Stimulated activated CD4-positive, alpha-beta T cell treated with anti-CD3 and anti-CD28 coated beads, TNF-alpha, amount 100 ng/mL, for 4 hours (primary cell): ENCODE measurements at places on chromosomes 12 and 14.
A peak's percentile ranks its signal among the peaks of the same experiment; 100 is the strongest.

GRCh38 chr12:107635139-107635538 is 50.5 kb upstream of the PWP1 start:
- no peak for DNase-seq

DNA sequence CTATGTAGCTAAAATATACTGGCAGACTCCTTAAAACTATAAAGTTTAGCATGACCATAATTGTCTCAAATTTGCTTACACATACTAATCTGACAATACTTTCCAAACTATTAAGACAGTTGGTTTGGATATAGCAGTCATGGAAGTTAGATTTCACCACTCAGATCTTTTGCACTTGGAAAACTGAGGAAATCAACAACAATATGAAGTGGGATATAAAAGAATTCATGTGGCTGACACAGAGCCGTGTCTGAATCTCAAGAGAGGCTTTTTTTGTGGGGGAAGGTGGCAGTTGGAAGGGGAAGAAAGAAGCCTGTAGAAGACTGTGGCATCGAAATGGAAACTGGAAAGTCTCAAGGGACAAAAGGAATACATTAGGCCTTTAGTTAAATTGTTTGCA is 166.6 kb upstream of the FLRT2 start:
- DNase-seq: no peak

DNA sequence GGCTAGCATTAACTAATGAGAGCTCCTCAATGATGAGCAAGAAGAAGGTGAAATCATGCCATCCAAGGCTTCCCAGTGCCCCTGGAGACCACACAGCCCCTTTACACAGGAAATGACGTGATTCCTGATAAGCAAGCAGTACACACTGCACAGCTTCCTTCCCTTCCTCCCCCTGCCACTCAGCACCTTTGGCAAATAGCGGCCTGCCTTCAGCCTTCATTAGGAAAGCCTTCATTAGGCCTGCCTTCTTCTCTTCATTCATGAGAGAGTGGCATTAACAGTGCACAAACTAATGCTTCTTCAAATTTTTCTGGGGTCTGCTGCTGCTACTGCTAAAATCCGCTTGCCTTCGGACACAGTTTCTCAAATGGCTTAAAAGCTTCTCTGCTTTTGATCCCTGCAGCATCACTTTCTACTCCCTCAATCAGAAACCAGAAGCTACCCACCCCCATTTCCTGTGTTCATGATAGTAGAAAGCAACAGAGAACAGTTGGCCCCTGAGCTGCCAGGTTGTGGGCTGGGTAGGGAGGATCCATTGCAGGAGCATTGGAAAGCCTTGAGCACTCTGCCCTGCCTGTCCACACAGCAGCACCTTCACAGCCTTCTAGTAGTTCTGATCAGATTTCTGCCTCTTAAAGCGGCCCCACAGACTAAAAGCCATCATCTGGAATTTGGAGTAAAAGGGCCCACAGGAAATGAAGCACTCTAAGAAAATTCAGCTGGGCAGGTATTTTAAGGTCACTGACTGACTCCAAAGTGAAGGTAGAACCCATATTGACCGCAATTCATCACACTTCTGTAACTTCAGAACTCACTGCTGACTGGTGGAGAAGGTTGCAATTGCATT is 103.8 kb upstream of the ETV6 start:
- DNase-seq: no peak

- no peak for DNase-seq
Measured at GRCh38 chr12:32446316-32447119, 47.2 kb downstream of the FGD4 start.

- DNase-seq: no peak
Measured at GRCh38 chr14:78902010-78902623, 731.9 kb downstream of the NRXN3 start.

- no peak for DNase-seq
Measured at GRCh38 chr14:53110096-53110495, 43.0 kb downstream of the DDHD1 start.

- DNase-seq: no peak
Measured at GRCh38 chr14:65940056-65940735, 527.7 kb downstream of the FUT8 start.

GRCh38 chr14:25626986-25627385 is 577.0 kb upstream of the STXBP6 start:
- no peak for DNase-seq

DNA sequence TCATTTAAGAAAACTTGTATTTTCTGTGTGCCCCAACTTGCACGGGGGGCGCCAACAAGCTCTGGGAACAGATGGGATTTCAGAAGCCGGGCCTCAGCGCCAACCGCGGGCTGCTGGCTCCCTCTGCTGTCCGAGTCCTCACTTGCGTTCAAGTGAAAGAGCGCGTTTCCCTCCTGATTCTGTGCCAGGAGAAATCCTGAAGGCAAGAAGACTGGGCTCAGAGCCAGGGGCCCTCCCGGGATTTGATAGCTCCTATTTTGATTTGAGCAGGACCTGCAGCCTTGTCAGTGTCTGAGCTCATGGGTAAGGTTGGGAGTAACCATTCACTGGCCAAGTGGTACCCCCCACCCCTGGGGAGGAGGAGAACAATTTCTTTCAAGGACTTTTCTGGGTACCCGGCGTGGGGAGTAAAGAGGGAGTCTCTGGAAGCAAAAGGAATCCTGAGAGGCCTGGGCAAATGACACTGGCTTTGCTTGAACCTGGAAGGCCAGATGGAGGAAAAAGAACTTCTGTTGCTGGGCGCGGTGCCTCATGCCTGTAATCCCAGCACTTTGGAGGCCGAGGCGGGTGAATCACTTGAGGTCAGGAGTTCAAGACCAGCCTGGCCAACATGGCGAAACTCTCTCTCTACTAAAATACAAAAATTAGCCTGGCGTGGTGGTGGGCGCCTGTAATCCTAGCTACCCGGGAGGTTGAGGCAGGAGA is 179.0 kb upstream of the RGS6 start:
- peak; percentile 47 for DNase-seq

DNA sequence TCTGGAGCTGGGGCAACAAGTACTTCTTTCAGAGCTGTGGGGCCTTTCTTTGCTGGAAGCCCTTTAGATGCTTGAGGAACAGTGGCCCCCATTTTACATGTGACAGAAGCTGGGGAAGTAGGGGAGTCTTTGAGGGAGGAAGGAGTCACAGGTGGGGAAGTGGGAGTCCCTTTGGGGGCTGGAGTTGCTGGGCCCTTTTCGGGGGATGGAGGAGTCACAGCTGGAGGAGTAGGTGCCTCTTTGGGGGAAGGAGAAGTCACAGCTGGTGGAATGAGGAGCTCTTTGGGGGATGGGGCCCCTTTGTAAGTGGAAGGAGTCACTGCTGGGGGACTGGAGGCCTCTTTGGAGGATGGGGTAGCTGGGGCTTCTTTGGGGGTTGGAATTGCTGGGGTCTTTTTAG is 8.6 kb downstream of the NACA start:
- DNase-seq: no peak

DNA sequence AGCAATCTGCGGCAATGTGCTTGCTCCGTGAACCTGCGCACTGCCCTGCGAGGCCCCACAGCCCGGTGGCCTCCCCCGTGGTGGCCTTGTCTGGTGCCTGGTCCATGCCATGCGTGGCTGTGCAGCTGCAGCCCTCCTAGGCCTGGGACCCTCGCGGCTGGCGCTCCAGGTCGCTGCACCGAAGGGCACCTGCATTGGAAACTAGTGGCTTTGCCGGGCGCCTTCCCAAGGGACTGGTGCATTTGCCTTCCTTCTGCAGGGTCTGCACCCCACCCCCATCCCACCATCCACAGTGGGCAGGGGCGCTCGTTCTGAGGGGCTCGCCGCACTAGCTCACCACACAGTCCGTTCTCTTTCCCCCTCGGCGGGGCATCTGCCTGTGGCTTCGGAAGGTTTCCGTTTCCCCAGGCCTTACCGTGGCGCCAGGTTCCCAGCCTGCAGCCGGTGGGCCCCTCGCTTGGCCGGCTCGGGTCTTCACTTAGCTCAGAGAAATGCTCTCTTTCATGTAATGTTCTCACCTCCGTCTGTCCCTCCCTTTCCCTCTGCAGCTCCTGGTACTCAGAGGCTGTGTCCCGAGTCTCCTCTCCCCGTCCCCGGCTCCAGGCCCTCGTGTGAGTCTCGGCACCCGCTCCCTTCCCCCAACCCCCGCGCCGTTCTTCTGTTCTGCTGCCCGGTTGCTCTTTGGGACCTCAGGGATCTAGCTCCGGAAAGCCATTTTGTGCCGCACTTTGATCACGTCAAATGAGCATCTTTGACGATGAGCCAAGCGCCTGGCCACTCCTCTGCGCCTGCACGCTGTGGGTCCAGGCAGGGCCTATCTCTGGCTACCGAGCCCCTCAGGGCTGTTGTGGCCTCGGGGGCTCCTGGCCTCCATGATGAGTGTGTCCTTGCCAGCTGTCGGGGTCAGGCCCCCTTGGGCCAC is 31.9 kb downstream of the JAG2 start:
- no peak for DNase-seq

GRCh38 chr14:29810682-29811081 is 117.0 kb downstream of the PRKD1 start:
- DNase-seq: no peak

DNA sequence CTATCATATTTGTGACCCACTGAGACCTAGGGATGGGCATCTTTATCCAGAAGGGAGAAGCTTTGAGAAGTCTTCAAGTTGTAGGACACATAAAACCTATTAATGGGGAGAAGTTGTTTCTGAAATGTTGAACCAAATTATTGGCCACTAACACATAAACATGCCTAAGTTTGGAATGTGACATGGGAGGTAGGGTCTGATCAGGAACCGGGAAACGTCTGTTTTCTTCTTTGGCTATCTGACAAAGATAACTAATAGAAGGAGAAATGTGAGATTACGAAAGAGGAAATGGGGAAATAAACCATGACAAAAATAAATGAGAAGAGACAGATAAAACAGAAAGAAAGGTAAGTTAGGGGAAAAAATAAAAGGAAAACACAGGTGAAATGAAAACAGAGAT is 425.2 kb downstream of the EGLN3 start:
- DNase-seq: no peak

DNA sequence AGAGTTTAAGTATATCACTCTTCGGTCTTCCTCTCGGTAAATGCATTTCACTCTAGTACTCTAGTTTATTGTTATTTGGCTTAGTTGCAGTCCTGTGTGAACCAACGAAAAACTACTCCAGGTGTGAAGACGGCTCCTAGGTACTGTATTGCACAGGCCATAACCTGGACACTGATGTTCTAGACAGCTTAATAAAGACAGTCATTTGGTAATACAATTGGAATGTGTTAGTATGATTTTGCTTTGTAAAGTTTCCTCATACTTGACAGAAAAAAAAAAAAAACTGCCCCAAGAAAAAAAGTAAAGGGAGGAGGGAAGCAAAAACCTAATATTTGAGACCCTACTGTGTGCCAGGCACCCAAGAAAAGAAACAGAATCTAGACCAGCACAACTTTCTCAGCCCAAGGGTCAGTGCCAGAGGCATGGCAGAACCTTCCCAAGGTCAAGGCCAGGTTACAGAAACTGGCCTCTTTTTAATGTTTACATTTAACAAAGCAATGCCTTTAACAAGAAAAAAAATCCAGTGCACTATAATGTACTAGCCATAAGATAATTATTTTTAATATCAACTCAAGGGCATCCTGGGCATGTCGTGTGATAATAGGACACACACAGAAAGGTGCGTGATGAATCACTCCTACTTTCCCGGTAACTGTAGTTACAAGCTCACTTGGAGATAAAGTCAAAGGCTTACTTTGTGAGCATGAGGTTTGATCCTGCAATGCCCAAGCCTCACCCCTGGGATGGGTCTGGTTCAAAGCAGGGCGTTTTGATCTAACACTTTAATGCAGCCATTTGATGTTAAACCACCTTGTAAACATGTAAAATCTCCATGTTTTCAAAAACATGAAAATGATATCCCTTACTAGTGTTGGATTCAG is 110.6 kb downstream of the BMP4 start:
- no peak for DNase-seq

DNA sequence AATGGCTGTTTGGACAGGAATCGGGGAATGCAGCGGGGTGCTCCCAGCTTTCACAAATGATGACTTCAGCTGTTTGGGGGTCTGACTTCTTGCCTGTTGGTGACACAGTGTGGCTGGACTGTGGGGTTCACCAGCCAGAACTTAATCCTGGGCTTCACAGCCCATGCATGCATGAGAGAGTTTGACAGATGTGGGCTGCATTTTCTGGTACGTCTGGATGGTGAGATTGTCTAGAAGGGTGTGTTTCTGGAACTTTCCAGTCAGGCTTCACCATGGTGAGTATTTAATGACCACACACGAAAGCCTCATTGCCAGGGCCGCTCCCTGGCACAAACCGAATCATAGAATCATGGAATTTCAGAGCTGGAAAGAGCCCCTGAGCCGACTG is 29.6 kb downstream of the CHST11 start:
- no peak for DNase-seq

DNA sequence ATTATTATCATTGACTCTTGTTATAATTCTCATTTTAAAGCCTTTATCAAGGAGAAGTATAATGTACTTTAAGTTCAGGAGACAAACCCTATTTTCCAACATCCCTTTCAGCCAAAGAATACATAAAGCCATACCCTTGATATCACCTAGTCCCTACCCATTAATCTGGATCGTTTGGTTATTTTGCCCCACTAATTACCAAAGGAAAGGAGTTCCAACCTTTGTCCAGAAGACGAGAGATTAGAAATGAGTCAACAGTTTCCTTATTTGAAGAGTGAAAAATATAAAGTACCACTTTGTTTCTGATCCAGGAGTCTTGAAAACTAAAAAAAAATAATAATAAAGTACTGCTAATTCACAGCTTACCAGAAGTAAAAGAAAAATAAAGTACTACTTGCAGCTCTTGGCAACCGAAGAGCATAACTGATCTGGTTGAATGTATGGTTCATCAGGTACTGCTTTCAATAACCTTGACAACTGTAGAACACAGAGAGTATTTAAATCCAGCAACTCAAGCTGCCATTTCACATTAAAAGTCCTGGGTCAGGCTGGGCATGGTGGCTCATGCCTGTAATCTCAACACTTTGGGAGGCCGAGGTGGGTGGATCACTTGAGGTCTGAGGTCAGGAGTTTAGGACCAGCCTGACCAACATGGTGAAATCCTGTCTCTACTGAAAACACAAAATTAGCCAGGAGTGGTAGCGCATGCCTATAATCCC is 33.7 kb downstream of the LIMA1 start:
- DNase-seq: no peak

DNA sequence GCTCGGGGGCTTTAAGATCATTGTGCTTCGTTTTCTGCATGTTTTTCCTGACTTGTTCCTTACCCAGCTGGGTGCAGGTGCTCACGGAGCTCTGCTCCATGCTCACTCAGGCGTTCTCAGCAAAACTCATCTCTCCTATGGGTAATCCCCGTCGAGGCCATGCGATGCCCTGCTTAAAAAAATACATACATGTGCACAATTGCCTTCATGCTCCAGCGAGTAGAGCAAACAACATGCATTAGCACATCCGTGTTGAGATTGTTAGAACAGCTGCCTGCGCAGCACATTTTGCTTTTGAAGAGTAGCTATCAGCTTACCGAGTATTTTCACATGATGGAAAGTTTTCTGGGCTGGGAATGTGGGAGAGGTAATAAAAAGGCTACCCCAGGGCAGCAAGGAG is 16.2 kb downstream of the AACS start:
- no peak for DNase-seq

GRCh38 chr12:65761301-65761700 is 63.0 kb upstream of the HMGA2 start:
- no peak for DNase-seq
